ENCODE measurements at places on chromosomes 3 and 15. TPM values are rescaled to one million over a fixed set of nuclear protein-coding genes. Genes with fewer than 3 reads are reported as not detected.

RAB6B gene
- 2.9 TPM for total RNA-seq

OCA2 gene
- not detected for total RNA-seq

CFAP161 gene
- not detected for total RNA-seq

NTRK3 gene
- 1.0 TPM for total RNA-seq

THAP10 gene
- total RNA-seq: 4.5 TPM
